Stimulated activated CD4-positive, alpha-beta T cell treated with anti-CD3 and anti-CD28 coated beads, Interleukin-12 subunit alpha, Interleukin-12 subunit beta, amount 100 ng/mL, for 24 hours (primary cell): ENCODE measurements at places on chromosomes 1 and 21.

DNA sequence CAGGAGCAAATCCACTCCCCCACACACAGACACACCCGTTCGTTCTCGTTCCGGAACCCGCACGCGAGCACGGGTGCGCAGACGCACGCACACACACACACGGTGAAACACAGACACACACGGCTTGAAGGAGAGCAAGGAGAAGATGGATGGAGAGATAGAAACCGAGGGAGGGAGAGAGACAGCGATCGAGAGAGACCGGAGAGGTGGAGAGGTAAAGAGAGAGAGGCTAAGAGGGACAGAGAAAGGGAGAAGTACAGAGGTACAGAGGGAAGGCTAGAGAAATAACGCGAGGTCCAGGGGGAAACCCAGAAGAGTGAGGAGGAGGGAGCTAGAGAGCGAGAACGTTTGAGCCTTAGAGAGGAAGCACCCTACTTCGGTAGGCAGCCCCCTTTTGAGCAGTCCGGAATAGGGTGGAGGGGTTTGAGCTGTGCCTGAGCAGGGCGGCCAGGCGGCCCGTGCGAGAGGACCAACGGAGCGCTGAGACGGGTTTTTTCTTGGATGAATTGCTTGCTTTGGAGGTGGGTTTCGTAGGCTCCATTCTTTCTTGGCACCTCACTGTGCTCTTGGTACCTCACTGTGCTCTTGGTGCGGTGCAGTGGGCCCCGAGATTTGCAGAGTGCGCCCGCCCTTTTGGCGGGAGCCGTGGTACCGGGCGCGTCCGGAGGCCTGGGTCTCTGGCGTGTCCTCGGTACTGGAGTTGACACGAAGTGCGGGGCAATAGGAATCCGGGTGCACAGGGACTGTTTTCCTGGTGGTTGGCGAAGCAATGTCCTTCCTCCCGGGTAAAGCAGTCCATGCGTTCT lies 88.4 kb upstream of the RHOU start:
- DNase-seq: no peak

- DNase-seq: no peak
Observed at GRCh38 chr1:86618358-86618757, 71.5 kb downstream of the CLCA4 start.

- DNase-seq: no peak
Observed at GRCh38 chr1:55048453-55049270, 9.3 kb downstream of the PCSK9 start.

DNA sequence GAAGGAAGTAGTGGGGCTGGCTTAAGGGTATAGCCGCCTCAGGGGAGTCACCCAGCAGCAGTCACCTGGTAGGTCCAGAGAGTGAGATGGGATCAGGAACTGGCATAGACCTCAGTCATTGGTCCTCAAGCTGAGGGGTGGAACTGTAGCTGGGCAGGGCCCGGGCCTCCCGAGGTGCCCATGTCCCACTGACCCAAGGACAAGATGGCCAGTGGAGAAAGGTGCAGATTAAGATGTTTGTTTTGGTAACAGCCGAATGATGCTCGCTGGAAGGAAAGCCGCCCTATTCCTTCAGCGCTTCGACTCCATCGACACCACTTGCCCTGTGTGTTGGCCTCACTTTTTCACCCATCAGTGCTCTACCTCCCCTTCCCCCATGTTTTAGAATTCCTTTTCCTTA lies 16.4 kb downstream of the COL9A2 start:
- no peak for DNase-seq

DNA sequence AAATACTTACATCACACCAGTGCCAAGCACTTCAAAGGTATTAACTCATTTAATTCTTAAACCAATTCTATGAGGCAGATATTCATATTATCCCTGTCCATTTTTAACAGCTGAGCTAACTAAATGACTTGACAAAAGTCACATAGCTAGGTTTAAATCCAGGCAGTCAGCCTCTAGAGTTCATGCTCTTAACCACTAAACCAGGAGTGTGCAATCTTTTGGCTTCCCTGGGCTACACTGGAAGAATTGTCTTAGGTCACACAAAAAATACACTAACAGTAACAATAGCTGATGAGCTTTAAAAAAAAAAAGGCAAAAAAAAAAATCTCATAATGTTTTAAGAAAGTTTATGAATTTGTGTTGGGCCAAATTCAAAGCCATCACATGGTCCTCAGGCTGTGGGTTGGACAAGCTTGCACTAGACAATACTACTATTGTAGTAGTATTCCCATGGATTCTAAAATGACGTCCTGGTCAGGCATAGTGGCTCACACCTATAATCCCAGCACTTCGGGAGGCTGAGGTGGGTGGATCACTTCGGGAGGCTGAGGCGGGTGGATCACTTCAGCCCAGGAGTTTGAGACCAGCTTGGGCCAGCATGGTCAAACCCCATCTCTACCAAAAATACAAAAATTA lies 10.0 kb downstream of the UBR4 start:
- DNase-seq: no peak

DNA sequence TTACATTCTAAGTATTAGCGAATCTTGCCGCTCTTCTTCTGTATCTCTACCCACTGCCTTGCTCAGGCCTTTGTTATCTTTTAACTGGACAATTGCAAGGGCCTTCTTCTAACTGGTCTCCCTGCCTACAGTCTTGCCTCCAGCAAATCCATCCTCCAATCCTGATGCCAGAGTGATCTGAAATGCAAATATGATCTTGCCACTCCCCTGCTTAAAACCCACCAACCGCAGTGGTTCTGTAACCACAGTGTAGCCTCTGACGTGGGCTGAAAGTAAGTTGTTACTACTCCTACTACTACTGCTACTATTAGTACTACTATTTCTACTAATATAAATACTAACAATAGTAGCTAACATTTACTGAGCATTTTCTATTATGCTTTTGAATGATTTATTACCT lies 12.4 kb downstream of the MOV10 start:
- DNase-seq: no peak

DNA sequence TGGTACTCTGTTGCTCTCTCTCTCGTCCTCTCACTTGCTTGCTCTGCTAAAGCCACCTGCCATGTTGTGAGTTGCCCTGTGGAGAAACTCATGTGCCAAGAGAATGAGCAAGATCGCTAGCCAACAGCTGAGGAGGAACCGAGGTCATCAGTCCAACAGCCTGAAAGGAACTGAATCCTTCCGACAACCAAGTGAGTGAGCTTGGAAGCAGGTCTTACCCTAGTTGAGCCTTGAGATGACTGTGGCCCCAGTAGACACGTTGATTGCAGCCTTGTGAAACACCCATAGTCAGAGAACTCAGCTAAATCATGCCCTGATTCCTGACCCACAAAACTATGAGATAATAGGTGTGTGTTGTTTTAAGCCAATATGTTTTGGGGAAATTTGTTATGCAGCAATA lies 48.1 kb upstream of the BACH1 start:
- DNase-seq: no peak

GRCh38 chr1:19089524-19089923 lies 120.5 kb downstream of the UBR4 start:
- no peak for DNase-seq

- no peak for DNase-seq
Observed at GRCh38 chr1:56754708-56755479, 64.3 kb downstream of the FYB2 start.

DNA sequence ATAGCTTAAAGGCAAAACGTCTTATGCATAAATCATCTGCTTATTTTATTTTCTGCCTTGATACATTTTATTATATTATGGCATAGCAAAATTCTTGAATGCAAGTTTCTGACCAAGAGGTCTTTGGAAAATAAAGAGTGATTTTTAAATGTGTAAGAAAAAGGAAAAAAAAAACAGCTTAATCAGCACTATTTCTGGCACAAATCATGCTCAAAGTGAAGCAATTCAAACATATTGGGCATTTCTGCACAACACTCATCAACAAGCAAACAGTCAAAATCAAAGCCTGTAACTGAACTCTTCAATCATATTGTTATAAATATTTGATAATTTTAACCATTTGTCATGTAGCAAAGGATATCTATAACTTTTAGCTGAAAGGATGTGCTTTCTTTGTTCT lies 250.9 kb downstream of the PTPRC start:
- no peak for DNase-seq

DNA sequence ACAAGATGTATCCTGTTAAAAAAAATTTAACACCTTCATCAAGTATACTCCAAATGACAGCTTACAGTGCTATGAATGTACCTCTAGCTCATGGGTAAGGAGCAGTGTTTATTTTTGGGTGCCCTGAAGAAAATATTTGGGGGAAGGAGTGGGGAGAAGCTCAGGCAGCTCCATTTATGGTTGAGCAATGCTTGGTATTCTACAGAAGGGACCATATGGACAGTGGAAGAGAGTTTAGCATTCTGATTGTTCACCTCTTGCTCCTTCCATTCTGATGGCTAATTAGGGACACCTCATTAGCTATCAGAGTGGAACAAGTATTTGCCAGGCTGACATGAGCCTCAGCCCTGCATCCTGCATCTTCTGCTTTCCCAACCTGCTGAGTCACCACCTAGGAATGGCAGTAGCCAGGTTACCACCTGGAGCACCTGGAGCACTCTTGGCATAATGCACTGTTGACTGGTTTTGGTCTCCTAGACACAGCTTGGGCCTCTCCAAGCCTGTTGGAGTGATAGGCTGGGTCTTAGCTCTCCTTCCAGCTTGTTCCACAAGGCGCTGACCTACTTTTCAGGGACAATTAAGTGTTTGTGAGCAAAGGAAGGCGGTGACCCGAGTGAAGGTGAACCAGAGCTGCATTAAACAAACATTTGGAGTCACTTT lies 62.0 kb upstream of the MACF1 start:
- DNase-seq: no peak

DNA sequence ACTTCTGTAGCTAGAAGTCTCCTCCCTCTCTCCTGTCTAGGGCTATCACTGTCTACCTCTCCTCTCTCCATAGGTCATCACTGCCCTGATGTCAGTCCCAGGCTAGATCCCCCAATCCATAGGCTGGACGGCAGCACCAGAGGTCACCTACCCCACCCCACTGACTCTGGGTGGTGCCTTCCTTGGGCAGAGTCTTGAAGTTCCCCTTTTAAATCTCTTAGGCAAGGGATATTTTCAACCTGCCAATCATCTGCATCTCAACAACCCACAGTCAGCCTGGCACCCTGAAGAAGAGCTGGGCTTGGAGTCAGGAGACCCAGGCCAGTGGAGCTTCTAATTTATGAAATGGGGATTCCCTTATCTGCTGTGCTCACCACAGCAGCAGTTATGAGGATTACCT lies 13.2 kb downstream of the MYBPH start:
- no peak for DNase-seq

DNA sequence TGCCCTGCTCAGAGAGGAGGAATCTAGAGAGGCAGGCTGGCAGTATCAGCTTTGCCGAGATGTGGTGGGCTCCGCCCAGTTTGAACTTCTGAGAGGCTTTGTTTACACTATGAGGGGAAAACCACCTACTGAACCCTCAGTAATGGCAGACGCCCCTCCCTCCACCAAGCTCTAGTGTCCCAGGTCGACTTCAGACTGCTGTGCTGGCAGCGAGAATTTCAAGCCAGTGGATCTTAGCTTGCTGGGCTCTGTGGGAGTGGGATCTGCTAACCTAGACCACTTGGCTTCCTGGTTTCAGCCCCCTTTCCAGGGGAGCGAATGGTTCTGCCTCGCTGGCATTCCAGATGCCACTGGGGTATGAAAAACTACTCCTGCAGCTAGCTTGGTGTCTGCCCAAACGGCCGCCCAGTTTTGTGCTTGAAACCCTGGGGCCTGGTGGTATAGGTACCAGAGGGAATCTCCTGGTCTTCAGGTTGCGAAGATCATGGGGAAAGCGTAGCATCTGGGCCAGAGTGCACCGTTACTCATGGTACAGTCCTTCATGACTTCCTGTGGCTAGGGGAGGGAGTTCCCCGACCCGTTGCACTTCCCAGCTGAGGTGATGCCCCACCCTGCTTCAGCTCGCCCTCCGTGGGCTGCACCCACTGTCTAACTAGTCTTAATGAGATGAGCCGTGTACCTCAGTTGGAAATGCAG lies 43.6 kb downstream of the C21orf91 start:
- DNase-seq: no peak

GRCh38 chr1:208450958-208451357 lies 206.8 kb upstream of the PLXNA2 start:
- no peak for DNase-seq

DNA sequence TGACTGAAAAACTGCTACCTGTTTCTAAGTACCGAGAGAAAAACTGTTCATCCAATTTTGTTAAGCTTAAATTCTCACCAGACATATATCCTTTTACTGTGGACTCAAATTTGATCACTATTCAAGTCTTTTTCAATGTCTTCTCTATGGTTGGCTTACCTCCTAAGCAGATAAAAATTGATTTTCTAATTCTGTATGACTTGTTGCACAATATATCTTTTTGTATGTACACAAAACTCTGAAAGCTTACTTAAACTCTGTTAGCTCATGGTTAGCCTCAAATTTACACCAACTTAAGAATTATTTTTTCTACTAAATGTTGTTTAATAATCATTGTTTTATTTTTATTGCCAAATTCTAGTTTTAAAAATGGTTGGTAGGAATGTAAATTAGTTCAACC lies 715.4 kb downstream of the LTN1 start:
- no peak for DNase-seq

GRCh38 chr1:33986390-33987095 lies 122.7 kb downstream of the HMGB4 start:
- DNase-seq: no peak

GRCh38 chr1:55400508-55400907 lies 185.3 kb upstream of the USP24 start:
- no peak for DNase-seq
